HFF-Myc (cell line): ENCODE measurements at places on chromosomes 11 and 22.

GRCh38 chr11:127804747-127805400 is 782.5 kb downstream of the ETS1 start:
- DNase-seq: no peak

DNA sequence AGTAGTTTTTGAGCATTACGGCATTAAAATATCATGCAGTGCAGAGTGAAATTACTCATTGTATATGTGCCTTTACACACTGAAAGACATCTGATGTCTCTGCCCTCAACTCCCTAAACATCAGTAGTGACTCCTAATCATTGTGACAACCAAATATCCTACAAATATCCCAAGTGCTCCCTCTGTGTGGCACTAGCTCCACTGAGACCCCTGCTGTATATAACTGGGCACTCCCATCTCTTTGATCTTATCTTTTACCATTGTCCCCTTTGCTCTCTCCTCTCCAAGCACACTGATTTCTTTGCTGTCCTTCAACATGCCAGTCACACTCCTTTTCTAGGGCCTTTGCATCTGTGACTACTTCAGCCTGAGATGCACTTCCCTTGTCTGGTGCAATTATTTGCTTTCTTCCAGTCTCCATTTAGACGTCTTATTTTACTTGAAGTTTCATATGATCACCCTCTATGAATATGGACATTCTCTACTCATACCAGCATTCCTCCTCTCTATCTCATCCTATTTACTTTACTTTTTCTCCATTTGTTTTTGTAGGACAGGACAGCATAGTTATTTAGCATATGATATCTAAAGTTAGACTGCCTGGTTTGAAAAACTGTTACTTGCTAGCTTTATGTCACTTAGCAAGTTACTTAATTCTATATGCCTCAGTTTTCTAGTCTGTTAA is 2.4 kb downstream of the SLC5A12 start:
- no peak for DNase-seq

- DNase-seq: no peak
Observed at GRCh38 chr11:43955381-43956118, 13.1 kb downstream of the C11orf96 start.

DNA sequence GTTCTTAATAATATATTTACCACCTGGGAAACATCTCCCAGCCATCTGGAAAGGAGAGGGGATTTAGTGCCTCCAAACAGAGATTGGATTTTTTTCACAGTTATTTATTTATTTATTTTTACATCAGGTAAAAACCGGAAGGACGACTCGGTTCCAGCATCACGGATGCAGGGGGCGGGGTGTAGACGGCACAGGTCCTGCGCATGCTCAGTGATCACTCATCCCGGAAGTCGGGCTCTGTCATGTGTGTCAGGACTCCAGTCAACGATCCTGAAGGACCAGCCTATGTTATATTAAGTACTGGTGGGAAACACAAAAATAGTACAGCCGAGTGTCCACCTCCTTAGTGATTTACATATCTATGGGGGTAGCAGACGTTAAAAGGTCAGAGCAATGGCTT is 467.6 kb downstream of the NTM start:
- DNase-seq: no peak

DNA sequence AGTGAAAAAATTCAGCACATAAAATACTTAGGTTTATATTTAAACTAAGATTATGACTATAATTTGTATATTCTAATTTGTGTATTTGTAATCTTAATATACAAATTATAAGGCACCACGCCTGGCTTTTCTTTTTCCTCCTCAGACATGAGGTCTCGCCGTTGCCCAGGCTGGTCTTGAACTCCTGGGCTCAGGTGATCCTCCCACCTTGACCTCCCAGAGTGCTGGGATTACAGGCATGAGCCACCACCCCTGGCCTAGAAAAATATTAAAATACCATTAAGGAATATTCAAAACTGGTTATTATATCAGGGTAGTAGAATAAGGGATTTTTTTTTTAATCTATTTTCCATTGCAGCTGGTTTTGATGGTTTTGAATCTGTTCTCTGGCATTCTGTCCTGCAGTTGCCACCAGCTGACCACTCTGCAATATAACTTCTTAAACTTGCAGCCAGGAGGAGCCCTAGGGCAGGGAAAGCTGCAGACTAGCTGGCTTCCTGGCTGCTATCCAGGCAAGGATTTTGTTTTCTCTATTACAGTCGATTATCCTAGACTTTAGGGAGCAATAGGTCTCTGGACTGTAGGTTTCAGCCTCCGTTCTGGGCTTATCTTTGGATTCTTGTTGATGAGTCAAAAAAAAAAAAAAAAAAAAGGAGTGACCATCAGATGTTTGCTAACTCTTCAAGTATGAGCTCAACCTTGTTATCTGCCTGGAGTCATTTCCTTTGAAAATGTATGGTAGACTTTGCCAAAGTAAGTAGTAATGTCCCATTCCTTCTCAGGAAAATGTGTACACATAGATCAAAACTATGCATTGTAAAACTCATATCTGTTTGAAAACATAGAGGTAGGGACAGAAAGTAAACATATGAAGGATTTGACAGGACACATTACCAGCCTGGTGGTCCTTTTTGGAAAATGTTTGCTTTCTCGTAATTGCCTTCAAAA is 13.2 kb downstream of the POLA2 start:
- no peak for DNase-seq

GRCh38 chr22:25484521-25485315 is 79.8 kb upstream of the GRK3 start:
- no peak for DNase-seq

- no peak for DNase-seq
Observed at GRCh38 chr11:67649634-67650510, 658 bp downstream of the ACY3 start.

GRCh38 chr22:31578171-31578570 is 81.8 kb downstream of the SFI1 start:
- no peak for DNase-seq
